Liver (tissue), 10 donors: ENCODE measurements at places on chromosomes 4 and X.

GRCh38 chr4:17493619-17494018, 18.3 kb downstream of the QDPR start:
- H3K4me1 ChIP-seq: peaks cover 28% of the 10 kb centered on the region
- no peak overlapping the region for H3K4me3 ChIP-seq
- peaks cover 11% of the 10 kb centered on the region for H3K36me3 ChIP-seq
- H3K27ac ChIP-seq: no peak overlapping the region
- H3K27me3 ChIP-seq: no peaks in the 10 kb centered on the region

DNA sequence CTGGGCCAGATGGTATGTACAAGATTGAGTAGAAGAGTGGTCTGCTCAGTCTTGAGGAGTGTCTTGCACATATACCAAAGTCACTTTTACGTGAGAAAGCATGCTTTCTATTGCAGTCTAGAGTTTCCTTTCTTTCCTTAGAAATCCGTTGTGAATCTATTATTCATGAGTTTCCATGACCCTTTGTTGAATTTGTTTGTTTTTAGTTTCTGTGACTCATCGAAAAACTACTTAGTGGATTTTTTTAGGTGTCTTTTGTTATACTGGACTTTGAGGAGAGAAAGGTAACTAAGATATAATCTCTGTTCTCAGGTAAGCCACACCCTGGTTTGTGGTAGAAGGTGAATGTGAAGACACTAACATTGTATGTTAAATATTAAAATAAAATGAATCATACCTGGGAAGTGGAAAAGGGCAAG, 23.0 kb downstream of the GALNT7 start:
- H3K4me1 ChIP-seq: no peaks in the 10 kb centered on the region
- no peak for DNase-seq
- no peak overlapping the region for H3K27ac ChIP-seq
- H3K27me3 ChIP-seq: no peaks in the 10 kb centered on the region
- H3K36me3 ChIP-seq: no peaks in the 10 kb centered on the region

DNA sequence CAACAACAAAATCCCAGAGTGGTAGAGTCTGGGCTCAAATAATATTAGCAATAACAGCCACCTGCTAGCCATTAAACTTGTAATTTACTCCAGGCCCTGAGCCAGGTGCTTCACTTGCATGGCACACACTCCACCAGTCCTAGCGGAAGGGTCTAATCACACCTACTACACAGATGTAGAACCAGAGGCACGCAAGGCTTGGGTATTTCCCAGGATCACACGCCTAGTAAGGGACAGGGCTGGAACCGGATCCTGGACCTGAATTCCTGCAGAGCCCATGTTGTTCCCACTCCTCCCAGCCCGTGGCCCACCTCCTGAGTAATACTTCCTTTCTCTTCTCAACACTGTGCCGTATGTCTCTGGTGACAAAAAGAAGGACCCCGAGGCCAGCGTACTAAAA, 5.7 kb downstream of the MAGEA1 start:
- no peaks in the 10 kb centered on the region for H3K27me3 ChIP-seq
- no peak overlapping the region for H3K27ac ChIP-seq
- DNase-seq: no peak
- H3K4me3 ChIP-seq: no peak overlapping the region

DNA sequence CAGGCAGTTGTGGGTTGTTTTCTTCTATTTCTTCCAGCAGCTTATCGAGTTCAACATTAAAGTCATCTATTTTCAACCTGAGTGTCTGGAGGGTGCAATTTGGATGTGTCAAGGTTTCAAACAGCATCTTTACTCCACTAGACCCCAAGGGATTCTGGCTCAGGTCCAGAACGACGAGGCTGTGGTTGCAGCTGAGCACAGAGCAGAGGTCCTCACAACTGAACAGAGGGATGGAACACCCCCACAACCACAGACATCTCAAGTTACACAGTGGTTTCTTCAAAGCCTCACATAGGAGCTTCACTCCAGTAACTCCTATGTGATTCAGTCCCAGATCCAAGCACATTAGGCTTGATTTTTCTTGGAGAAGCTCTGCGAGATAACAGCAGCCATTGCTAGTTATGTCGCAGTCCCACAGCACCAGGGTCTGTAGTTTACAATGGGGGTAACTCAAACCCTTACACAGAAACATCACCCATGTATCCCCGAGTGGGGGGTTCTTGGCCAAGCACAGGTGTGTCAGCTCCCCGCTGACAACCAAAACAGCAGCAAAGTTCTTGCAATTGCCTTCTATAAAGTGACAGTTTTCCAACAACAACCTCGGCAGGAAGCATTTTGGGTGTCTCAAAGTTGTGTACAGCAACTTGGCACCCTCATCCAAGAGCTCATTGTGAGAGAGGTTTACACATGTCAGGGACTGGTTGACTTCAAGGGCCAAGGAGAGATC, 2.8 kb downstream of the NLRP2B start:
- H3K27ac ChIP-seq: no peak overlapping the region
- DNase-seq: no peak
- no peaks in the 10 kb centered on the region for H3K27me3 ChIP-seq
- H3K4me3 ChIP-seq: no peak overlapping the region
- no peaks in the 10 kb centered on the region for H3K36me3 ChIP-seq
- H3K4me1 ChIP-seq: no peaks in the 10 kb centered on the region

DNA sequence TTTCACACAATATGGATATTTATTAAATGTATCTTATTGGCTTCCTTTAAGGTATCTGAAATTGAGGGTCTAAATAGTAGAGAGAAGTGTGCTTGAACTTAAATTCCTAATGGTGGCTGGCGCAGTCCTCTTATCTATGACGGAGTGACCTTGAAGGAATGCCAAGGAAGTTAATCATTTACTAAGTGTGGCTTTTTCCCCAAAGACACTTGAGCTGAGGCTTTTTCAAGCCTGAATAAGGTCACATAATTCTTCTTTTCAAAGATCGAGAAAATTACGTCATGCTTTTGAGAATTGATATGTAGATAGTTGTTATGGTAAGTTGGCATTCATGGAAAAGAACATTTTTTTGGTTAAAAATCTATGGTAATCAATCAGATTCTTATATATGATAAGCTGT, 11.7 kb upstream of the PRPS2 start:
- no peaks in the 10 kb centered on the region for H3K36me3 ChIP-seq
- H3K27ac ChIP-seq: no peak overlapping the region
- no peaks in the 10 kb centered on the region for H3K4me1 ChIP-seq
- H3K4me3 ChIP-seq: no peak overlapping the region
